ENCODE measurements at places on chromosomes 1 and 21. TPM values are rescaled to one million over a fixed set of nuclear protein-coding genes. Genes with fewer than 3 reads are reported as not detected.
A peak's percentile ranks its signal among the peaks of the same experiment; 100 is the strongest.

KRTAP7-1 gene
- not detected for total RNA-seq

OR2T2 gene
- not detected for total RNA-seq

LCE3E gene
- total RNA-seq: not detected

OR2T35 gene
- not detected for total RNA-seq

HPCAL4 gene
- total RNA-seq: 0.18 TPM

DNA sequence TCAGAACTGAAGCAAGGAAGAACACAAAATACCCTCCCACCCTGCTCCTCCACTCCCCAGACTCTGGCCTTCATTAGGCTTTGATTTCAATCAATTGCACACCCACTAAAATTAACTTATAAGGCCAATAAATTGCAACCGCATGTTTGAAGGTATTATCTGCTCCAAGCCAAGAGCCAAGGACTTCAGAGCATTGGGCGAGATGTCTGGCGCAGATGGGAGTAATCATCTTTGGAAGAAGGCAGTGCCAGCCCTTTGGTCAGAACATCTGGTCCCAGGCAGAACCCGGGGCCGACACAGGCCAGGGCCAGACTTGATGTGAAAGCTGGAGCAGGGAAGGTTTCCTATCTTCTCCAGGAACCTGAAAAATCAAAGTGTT, 60.0 kb downstream of the SLC66A1 start:
- no peak for DNase-seq

GRCh38 chr1:51642739-51643142, 25.8 kb downstream of the OSBPL9 start:
- DNase-seq: no peak

GRCh38 chr1:184389446-184389845, 2.6 kb downstream of the C1orf21 start:
- no peak for DNase-seq

GRCh38 chr1:198937231-198938031, 298.6 kb downstream of the PTPRC start:
- DNase-seq: peak; percentile 38

GRCh38 chr1:229385853-229386456, 43.1 kb upstream of the CCSAP start:
- no peak for DNase-seq

- DNase-seq: no peak
Measured at GRCh38 chr21:45391743-45392572, 13.0 kb upstream of the COL18A1 start.

DNA sequence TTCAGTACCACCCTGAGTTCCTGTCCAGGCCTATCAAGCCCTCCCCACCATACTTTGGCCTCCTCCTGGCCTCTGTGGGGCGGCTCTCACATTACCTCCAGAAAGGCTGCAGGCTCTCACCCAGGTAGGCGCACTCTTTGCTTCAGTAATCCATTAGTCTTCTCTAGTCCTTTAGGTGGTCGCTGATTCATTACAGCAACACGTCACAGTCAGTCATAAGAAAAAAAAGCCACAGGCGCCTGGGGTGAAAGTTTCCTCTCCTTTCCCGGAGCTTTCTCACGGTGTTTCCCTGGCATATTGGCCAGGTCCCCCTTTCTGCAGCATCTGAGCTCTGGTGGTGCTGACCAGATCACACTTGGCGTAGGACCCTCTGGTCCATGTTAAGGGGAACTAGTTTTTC, 12.1 kb downstream of the SLFNL1 start:
- DNase-seq: no peak

DNA sequence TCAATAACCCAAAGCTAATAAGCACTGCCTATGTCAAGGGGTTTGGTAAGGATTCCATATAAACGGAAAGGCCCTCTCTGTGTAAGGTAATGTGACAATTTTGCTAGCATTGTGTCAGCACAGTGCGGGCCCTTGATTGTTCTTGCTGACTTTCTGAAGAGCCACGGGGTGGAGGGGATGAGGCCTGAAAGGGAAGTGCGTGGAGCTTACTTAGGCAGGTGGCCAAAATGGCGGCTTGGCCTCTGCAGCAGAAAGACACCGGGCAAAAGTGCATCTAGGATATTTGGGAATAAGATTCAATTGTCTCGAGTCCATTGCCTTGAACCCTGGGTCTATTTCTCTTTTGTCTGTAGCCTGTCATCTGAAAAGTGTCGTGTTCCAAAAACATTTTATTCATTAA, 114.3 kb downstream of the TGFB2 start:
- DNase-seq: no peak

- no peak for DNase-seq
Measured at GRCh38 chr1:27372808-27373690, 1.6 kb downstream of the FCN3 start.

GRCh38 chr1:212098310-212098709, 62.8 kb downstream of the DTL start:
- no peak for DNase-seq

DNA sequence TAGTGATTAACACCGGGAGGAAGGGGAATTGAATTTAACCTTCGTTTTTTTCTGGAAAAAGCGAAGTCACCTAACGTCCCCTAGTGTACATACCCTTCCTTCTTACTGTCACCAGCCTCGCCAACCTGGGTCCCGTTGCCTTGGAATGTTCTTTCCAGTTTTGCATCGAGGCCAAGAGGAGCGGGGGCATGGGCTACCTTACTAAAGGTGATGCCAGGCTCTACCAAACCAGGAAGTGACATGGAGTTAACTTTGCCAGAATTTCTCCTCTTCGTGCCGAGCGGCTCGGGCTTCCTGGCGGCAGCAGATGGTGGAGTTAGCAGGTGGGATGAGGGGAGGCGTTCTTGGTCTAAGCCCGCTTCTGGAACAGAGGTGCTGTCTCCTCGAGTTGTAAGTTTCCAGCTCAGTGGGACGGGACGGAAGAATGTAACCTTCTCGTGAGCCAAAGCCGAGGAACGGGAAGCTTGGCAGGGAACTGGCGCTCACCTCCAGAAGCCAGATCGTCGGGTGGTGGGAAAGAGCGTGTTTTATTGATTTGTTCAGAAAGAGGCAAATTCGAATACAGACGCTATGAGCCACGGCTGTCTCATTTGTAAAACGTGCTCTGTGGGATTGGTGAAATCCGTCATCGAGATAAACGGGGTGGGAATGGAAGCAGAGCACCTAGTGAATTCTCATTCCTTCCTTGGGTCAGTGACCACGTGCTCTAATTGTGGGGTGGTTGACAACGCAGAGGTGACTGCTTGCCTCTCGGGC, 486 bp downstream of the NIPAL3 start:
- DNase-seq: peak; percentile 58

- no peak for DNase-seq
Measured at GRCh38 chr21:35614396-35614921, 445.9 kb downstream of the SETD4 start.

GRCh38 chr21:42456457-42456856, 39.6 kb downstream of the RSPH1 start:
- peak; percentile 38 for DNase-seq

GRCh38 chr1:11707621-11708276, 16.2 kb downstream of the DRAXIN start:
- no peak for DNase-seq

GRCh38 chr1:208465266-208465665, 221.1 kb upstream of the PLXNA2 start:
- DNase-seq: no peak
